NCI-H2081 treated with DMSO at 0.1 percent for 48 hours (cell line): ENCODE measurements at places on chromosomes 2 and 18.

DNA sequence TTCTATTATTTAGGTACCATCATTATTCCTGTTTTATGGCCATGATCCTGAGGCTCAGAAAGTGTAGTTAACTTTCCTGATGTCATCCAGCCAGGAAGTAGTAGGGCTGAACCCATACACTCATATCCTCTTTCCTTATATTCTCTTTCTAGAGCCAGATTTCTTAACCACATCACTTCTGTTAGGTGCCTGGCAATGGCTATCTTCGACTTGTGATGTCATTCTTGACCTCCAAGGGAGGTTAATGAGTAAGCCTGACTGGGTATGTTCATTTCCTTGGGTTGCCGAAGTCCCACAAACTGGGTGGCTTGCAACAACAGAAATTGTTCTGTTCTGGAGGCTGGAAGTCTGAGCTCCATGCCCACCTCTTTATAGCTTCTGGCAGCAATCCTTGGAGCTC, 43.4 kb downstream of the ITGB6 start:
- no peak for DNase-seq

DNA sequence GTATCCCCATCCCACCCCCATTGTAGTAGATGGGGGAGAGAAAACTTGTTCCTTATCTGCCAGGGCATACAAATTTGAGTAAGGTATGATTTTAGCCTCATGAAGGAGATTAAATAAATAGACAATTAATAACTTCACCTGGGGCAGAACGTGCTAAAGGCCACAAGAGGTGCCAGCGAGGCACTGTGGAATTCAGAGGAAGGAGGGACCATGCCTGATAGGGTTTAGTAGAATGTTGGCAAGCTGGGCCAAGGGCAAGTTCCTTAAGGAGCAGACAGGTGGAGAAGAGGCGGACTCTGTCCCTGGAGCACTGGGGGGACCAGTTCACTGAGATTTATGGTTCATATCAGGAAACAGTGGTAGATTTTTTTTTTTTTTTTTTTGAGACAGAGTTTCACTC, 22.5 kb downstream of the STAMBP start:
- DNase-seq: no peak

GRCh38 chr18:10408131-10408530, 46.3 kb upstream of the APCDD1 start:
- no peak for DNase-seq

- DNase-seq: no peak
Measured at GRCh38 chr2:16487686-16488085, 177.9 kb downstream of the CYRIA start.

- no peak for DNase-seq
Measured at GRCh38 chr2:86523491-86523890, 39.8 kb downstream of the CHMP3 start.

DNA sequence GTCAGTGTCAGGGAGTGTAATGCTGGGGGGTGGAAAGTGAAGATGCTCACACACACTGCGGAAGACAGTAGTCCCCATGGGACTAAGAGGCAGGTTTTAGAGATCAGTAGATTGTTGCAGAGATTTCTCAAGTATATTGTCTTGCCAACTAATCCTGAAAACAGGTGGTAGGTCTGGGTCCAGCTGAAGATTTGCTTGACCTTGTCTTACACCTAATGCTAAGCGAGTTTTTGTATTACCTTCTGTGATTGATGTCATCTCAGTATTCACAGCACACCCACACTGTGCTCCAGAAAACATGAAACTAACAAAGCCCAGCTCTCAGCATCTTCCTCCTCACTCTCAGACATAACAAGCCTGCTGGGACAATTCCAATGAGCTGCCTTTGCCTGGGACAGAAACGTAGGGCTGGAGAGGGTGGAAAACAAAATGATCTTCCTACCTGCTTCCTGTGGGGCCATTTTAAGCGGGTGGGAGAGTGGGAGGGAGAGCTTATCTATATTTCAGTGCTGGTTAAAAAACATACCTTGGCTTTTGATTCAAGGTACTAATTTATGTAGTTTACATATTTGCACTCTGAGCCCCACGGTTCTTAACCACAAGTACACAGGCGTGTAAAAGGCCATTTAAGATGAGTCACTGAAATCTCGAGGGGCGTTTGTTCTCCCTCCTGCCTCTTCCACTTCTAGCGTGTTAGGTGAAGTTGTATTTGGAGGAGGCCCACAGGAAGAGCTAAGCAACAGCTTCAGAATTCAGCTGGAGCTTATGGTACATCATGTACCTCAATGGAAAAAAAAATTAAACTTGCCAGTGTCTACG, 23.1 kb upstream of the RBMS1 start:
- no peak for DNase-seq

GRCh38 chr2:239945751-239946561, 79.2 kb downstream of the NDUFA10 start:
- DNase-seq: no peak

DNA sequence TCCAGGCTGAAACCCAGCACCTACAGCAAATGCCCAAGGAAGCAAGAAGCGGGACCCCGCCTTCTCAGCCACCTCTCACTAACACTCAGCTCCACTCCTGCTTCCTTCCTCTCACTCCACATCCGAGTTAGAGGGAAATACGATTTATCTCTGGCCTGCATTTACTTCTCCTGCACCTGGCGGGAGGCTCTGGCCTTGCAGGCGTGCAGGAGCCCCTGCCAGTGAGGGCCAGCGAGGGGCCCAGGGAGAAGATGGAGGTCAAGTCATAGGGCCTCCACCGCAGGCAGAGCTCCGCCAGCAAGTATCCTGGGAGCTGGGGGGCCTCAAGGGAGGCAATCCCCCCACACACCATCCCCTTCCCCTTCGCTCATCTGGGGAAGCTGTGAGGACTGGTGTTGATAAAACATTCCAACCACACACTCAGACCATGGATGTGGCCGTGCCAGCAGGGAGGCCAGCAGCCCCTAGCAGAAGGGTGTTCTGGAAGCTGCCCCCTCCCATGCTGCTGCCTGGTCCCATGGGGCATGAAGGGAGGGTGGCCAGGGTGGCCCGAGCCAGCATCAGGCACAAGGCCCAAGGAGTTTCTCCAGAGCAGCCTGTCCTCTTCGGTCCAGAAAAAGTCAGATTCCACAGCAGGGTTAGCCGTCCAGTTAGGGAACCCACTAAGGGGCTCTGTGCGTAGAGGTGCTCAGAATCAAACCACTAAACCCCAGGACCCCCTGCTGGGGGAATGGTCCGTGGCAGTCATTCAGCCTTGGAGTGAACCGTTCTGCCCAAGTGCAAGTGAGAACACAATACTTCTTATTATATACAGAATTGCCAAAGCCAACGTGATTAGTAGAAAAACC, 91.2 kb downstream of the HDAC4 start:
- no peak for DNase-seq

DNA sequence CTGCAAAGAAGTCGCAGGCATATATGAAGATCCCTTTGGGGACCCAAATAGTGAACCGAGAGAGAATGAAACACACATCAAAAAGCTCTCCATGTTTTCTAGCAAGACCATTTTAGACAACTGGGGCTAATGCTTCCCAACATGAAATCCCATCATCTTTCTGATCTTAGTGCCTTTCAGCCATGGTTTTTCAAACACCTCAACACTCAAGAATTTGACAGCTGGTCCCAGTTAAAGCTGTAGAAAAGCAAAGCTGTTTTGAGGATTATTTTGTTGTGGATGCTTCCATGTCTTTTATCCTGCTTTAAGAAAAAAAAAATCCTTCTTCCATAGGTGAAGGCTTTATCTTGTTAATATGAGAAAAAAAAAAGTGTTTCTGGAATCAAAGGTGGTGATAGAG, 259.1 kb downstream of the STK39 start:
- no peak for DNase-seq

- no peak for DNase-seq
Measured at GRCh38 chr2:235612181-235612950, 118.5 kb downstream of the AGAP1 start.

DNA sequence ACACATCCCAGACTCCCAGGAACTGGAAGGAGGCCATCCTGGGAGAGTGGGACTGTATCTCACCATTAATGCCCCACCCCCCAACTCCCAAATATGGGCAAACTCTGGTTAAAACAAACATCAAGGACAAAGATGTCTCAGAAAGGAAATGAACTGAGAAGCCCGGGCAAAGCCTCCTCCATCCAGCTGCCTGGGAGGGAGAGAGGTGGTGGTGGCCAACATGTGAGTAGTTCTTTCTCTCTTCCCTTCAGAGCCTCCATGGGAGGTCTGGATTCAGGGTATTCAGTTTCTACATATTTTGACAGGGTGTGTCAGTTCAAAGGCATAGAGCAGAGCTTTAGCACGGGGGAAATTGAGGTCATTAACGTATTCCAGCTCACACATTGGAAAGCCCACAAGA, 57.5 kb downstream of the CXCR4 start:
- no peak for DNase-seq

GRCh38 chr2:150477347-150477746, 10.1 kb downstream of the RND3 start:
- no peak for DNase-seq

DNA sequence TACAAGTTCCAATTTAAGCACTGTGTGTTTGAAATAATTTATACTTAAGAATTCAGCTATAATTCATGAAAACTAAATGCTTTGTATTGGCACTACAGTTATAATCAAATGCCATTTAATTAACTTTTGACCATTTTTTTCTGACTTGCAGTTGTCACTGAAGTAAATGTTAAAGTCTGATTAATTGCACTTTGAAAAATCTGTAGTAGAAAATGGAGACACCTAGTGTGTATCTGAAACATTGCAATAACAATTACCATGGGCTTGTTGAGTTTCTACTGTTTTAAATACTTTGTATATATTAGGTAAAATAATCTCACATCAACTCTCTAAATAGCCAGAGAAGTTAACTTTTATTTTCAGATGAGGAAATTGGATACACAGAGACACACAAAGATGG, 458.6 kb upstream of the FSIP2 start:
- DNase-seq: peak; percentile 9

DNA sequence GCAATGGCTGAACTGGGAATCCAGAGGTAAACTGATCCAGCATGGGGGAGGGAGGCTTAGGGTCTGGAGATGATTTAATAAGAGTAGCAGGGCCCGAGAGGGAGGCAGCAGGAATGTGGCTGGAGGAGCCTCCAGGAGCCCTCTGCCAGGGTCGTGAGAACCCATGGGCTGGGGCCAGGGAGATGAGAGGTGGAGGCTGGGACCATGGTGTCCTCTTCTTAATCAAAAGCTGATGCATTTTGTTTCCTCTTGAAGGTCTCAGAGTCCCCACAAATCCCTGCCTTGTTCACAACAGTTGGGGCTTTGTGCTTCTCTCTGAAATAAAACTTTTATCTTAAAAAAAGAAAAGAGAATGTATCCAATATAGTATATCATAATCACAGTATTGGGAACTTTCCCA, 123.7 kb upstream of the ZNF516 start:
- no peak for DNase-seq

DNA sequence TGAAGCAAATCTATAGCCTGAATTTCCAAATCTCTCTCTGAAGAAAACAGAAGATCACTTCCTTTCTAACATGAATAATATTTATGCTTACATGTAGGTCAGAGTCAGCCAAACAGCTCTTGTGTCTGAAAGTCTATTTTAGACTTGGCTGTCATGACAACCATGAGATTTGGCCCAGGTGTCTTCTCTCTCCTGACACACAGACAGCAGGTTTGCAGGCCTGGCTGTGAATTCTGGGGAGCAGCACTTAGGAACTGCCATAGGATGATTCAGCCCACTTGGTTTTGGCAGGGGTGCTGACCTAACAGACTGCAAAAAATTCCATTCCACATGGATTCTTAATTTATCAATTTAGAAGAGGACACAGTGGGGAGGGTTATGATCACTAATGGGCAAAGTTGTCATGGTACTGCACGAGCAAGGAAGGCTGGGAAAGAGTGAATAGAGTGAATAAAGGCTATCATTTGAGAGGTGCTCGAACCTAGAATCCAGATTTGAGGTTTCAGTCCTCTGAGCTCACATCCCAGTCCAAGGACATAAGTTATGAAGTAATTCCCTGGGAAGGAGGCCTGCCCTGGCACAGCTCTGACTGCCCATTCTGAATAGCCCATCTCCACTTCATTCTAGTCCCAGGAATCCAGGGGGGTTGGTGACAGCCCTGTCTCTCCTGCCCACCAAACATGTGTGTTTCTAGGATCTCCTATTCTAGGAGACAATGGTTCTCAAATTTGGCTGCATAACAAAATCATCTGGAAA, 453.9 kb upstream of the TRIB2 start:
- no peak for DNase-seq

DNA sequence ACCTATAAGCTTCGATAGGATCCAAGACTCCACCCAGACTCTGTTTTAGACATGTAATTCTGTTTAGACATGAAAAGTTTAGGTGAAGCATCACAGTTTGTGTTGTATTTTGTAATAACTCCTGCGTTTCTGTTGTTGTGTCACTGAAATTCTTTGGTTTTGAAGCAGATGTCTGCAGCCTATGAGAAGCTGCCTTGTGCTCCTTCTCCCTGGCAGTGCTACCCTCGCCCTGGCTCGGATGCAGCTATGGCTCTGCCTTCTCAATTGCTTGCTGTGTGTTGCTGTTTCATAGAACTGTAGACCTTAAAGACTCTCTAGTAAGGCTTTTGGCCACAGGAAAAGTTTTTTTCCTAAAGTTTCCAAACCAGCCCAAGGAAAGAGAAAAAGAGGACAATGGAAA, 40.2 kb upstream of the ZNF638 start:
- DNase-seq: no peak

GRCh38 chr2:72603481-72603880, 222.4 kb downstream of the EXOC6B start:
- no peak for DNase-seq

- no peak for DNase-seq
Measured at GRCh38 chr2:100588071-100588786, 25.4 kb downstream of the PDCL3 start.

- DNase-seq: no peak
Measured at GRCh38 chr2:38074764-38075506, 1.0 kb downstream of the CYP1B1 start.

DNA sequence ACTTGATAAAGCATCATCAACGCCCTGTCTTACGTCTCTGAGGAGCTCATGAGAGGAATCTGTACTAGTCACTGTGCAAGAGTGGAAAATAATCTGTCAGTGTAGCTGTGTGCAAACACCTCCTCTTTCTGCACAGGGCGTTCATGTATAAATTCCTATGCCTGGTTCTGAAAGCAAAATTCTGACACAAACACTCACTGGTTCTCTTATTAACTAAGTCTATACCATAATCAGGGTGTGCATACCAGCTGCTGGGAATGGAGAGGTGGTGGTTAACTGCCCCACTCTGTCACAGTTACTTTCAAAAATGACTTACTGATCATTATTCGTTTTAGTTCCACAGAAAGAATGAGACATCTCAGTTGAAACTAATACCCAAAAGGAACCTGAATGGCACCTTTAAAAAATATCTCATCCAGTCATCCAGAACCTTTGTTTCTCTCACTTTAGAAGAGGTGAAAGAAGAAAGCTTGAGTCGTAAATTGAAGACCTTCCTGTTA, 35.7 kb downstream of the STK39 start:
- no peak for DNase-seq

DNA sequence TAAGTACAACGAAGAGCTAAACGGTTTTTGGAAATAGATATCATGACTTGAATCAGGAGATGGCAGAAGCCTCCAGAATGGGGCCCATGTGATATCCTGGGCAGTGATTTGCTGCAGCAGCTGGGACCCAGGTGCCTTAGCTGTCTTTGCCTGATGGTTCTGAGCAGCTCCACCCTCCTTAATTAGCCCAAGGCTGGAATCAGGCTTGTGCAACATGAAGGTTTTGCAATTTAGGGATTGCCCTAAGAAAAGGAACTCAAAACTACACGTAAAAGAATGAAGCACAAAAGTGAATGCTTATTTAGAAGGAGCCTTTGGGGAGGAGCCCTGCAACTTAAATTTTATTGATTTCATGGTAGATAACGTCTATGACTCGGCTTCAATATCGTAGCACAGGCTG, 17.3 kb upstream of the CNDP2 start:
- DNase-seq: no peak
